ENCODE measurements at places on chromosomes 1 and 21. TPM values are rescaled to one million over a fixed set of nuclear protein-coding genes. Genes with fewer than 3 reads are reported as not detected.
A peak's percentile ranks its signal among the peaks of the same experiment; 100 is the strongest.

- no peaks in the 10 kb centered on the region for H3K27me3 ChIP-seq
- DNase-seq: peak; percentile 18
- peak overlapping the region; percentile 93 for H3K27ac ChIP-seq
- H3K4me1 ChIP-seq: peaks cover 18% of the 10 kb centered on the region
These were observed 551 bp downstream of the ZRANB2 start for GRCh38 chr1:71080230-71080738.

Gene CNR2
- total RNA-seq: not detected

Gene AQP10
- not detected for total RNA-seq

Gene SPRR2E
- not detected for total RNA-seq

DNA sequence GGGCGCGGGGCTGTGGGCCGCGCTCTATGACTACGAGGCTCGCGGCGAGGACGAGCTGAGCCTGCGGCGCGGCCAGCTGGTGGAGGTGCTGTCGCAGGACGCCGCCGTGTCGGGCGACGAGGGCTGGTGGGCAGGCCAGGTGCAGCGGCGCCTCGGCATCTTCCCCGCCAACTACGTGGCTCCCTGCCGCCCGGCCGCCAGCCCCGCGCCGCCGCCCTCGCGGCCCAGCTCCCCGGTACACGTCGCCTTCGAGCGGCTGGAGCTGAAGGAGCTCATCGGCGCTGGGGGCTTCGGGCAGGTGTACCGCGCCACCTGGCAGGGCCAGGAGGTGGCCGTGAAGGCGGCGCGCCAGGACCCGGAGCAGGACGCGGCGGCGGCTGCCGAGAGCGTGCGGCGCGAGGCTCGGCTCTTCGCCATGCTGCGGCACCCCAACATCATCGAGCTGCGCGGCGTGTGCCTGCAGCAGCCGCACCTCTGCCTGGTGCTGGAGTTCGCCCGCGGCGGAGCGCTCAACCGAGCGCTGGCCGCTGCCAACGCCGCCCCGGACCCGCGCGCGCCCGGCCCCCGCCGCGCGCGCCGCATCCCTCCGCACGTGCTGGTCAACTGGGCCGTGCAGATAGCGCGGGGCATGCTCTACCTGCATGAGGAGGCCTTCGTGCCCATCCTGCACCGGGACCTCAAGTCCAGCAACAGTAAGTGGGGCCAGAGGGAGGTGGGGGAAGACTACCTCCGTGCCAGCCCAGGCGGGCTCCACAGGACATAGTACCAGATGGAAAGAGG is 808 bp downstream of the MAP3K21 start:
- peaks cover 11% of the 10 kb centered on the region for H3K4me1 ChIP-seq
- peak overlapping the region; percentile 44 for H3K4me3 ChIP-seq
- H3K27me3 ChIP-seq: peaks cover 45% of the 10 kb centered on the region
- H3K36me3 ChIP-seq: 0 out of 2 replicates have a peak, but pooled peaks cover 5% of the 10 kb centered on the region
- DNase-seq: no peak
- H3K27ac ChIP-seq: no peak overlapping the region

Gene ZBTB8B
- not detected for total RNA-seq
